ENCODE measurements at places on chromosomes 3 and 15. TPM values are rescaled to one million over a fixed set of nuclear protein-coding genes. Genes with fewer than 3 reads are reported as not detected.

ZNF609 gene
- total RNA-seq: 16.0 TPM

LRRIQ4 gene
- total RNA-seq: not detected

DNA sequence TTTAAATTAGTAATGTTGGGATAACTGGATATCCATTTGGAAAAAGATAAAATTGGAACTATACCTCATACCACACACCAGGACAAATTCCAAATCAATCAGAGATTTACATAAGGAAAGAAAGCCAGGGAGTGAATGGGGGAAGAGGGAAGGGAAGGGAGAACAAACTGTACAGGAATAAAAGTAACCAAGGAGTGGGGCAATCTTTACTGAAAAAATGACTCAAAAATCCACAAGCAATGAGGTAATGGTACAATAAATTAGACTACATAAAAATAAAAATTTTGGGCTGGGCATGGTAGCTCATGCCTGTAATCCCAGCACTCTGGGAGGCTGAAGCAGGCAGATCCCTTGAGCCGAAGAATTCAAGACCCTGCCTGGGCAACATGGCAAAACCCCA is 82.6 kb downstream of the MLH1 start:
- no peak for DNase-seq

DNA sequence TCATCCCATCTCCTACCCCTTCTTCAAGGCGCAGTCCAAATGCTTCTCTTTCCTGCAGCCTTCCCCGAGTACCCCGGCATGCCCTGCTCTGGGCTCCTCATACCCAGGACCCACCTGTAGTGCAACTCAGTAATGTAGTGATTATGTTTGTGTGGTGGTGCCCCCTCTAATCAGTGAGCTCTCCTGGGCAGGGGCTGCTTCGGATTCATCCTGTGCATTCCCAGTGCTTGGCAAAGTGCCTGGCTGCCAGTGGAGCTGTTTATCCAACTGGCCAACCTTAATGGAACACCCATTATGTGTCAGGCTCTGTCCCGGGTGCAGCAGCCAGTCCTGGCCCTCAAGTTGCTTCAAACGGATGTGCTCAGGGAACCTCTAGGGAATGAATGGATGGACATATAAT is 174.4 kb upstream of the LINGO1 start:
- no peak for DNase-seq

DNA sequence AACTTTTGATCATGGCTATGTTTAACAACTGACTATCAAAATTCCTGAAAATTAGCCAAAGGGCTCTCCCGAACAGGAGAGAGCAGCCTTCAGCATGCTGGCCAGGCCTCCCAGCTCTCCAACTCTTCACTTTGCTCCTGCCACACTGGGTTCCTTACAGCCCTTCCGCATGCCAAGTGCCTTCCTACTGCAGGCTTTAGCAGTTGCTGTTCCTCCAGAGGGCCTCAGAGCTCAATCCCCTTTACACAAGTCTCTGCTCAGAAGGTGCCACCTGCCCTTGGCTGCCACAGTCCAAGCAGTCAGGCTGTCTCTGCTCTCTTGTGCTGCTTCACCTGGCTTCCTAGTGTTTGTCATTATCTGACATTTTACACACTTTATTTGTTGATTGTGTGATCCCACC is 553.1 kb upstream of the PPP2R3A start:
- DNase-seq: no peak

DNA sequence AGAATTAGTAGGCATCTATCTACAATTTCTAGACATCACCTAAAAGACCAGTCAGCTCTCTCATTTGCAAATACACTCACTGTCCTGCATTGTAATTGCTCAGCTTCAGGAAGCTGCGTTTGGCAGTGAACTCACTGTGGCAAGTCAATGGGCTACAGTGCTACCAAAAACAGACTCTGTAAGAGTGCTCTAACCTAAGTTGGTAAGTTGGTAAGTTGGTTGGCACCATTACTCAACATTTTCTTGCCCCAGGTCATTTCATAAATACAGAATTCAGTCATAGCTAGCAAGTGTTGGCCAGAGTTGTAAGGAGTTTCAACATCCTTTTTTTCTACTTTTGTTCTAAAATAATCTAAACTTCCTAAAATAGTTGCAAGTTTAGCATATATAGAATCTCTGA is 466.3 kb downstream of the NAALADL2 start:
- no peak for DNase-seq

GRCh38 chr3:13452490-13453335 is 27.4 kb upstream of the HDAC11 start:
- no peak for DNase-seq

QTRT2 gene
- total RNA-seq: 9.5 TPM

SLC22A14 gene
- not detected for total RNA-seq

SLC24A5 gene
- not detected for total RNA-seq

ZBED2 gene
- total RNA-seq: 1.4 TPM

AGTR1 gene
- total RNA-seq: 20.0 TPM
